ENCODE measurements at places on chromosomes 5 and 9.

- H3K4me1 ChIP-seq, result no peaks in the 10 kb centered on the region
- no peak overlapping the region for H3K4me3 ChIP-seq
- peaks cover 5% of the 10 kb centered on the region for H3K27me3 ChIP-seq
- no peak for DNase-seq
- no peaks in the 10 kb centered on the region for H3K36me3 ChIP-seq
Observed at GRCh38 chr9:4936277-4936676, 48.8 kb upstream of the JAK2 start.

GRCh38 chr5:154722936-154723335 lies 32.2 kb upstream of the LARP1 start:
- no peak overlapping the region for H3K27ac ChIP-seq
- no peak for DNase-seq
- no peak overlapping the region for H3K4me3 ChIP-seq
- no peaks in the 10 kb centered on the region for H3K36me3 ChIP-seq
- H3K4me1 ChIP-seq, result peaks cover 13% of the 10 kb centered on the region

DNA sequence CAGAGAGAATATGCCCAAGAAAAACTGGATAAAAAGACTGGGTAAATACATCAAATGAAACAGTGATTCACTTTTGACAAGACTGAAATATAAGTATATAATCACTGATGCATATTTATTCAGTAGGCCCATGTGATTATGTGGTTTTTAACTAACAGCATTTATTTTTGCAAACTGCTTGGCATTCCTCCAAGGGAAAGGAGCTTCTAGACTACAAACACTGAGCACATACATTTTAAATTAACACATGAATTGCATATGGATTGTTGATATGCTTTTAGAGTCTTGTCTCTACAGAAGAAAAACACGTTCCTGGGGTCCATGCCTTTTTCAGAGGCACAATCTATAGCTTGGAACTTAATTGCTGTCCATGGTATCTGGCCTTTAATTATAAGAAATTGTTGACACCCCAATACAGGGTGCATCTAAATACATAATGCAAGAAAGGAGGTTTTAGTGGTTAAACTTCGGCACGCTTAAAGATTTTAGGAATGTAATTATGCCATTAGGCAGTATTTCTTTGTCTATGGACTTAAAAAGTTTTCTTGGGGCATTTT lies 6.9 kb upstream of the MEIKIN start:
- no peak overlapping the region for H3K27ac ChIP-seq
- no peaks in the 10 kb centered on the region for H3K4me1 ChIP-seq
- H3K27me3 ChIP-seq, result no peaks in the 10 kb centered on the region
- no peak for DNase-seq
- no peaks in the 10 kb centered on the region for H3K36me3 ChIP-seq

DNA sequence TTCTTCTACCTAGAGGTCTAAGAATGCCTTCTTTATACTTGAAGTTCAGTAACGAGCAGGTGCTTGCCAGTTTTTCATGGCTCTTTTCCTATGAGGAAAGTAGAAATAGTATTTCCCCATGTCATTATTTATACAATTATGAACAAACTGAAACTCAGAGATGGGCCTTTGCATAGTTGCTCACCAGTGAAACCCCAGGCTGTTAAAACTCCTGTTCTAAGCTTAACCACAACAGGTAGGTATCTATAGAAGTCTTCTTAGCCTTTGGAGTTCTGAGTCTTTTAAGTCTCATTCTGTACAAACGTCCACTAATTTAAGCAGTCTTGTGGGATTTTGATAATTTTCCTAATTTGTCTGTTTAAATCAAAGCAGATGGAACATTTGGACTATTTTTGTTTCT lies 90.1 kb downstream of the STARD4 start:
- H3K4me1 ChIP-seq, result no peaks in the 10 kb centered on the region
- DNase-seq, result no peak
- H3K4me3 ChIP-seq, result no peak overlapping the region

DNA sequence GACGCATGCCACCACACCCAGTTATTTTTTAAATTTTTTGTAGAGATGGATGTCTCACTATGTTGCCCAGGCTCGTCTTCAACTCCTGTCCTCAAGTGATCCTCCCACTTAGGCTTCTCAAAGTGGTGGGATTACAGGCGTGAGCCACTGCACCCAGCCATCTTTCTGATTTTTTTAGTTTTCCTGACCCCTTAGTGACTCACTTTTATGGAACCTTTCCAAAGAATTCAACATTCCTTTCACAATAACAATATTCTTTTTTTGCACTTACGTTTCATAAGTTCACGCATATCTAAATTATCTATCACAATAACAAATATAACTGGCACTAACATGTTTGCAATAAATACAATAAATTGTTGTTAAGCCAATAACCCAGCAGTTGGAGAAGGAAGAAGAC lies 8.5 kb downstream of the ELOVL7 start:
- H3K36me3 ChIP-seq, result no peaks in the 10 kb centered on the region
- DNase-seq, result no peak
- H3K4me1 ChIP-seq, result peaks cover 5% of the 10 kb centered on the region

All from HFFc6 (cell line).